B cell (primary cell): ENCODE measurements at places on chromosomes 5 and 9. TPM values are rescaled to one million over a fixed set of nuclear protein-coding genes. Genes with fewer than 3 reads are reported as not detected.

Gene IFNB1
- not detected in 2 replicates for total RNA-seq

GRCh38 chr9:126233913-126234525, 92.6 kb upstream of the MVB12B start:
- DNase-seq = no peak

Gene ARL10
- total RNA-seq = 27.9 and 33.6 TPM in 2 replicates

GRCh38 chr5:172636279-172637050, 4.6 kb upstream of the NEURL1B start:
- no peak for DNase-seq

GRCh38 chr5:93586736-93587596, 3.9 kb downstream of the NR2F1 start:
- peak; percentile 20 for DNase-seq

GRCh38 chr5:107570805-107571531, 99.8 kb downstream of the EFNA5 start:
- peak; percentile 10 for DNase-seq

- no peak for DNase-seq
These were observed 149.2 kb downstream of the GNA14 start for GRCh38 chr9:77498891-77499290.

Gene PCDH12
- not detected in 2 replicates for total RNA-seq

GRCh38 chr5:172860520-172861443, 26.7 kb downstream of the ERGIC1 start:
- DNase-seq = no peak

Gene CAPSL
- not detected in 2 replicates for total RNA-seq

Gene PPP3R2
- total RNA-seq = not detected in 2 replicates

Gene GMCL2
- not detected in 2 replicates for total RNA-seq

- DNase-seq = no peak
These were observed 178.8 kb upstream of the KLF9 start for GRCh38 chr9:70593241-70593640.

DNA sequence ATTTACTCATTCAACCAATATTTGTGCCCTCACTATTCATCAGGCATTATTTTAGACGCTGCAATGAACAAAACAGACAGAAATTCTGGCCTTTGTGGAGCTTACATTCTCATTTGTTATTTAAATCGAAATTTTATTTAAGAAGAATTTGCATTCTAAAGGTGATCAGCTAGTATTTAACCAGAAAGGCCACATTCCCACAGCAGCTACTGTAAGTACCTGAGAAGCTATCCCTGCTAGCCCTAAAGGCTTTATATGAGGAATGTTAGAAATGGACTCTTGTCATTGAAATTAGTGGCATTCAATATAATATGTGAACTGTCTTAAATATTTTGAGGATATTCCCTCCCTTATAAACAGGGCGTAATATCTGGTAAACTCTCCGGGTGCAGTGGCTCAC, 35.0 kb upstream of the GOLM1 start:
- no peak for DNase-seq

DNA sequence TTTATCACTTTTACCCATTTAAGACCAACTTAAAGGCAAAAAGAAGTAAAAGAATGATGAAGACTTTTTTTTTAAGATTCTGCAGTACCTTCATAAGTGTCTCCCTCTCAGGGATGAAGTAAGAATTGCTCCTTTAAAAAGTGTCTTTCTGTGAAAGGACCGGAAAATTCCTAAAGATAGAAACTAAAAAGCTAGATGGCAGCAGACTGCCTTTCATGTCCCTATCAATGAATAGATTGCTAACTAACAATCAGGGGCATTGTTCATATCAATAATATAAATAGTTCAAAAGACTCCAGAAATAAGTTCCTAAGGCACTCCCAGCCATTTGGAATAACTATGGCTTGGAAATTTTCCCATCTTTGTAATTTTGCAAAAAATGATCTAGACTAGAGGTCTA, 558.0 kb downstream of the PDE4D start:
- no peak for DNase-seq

DNA sequence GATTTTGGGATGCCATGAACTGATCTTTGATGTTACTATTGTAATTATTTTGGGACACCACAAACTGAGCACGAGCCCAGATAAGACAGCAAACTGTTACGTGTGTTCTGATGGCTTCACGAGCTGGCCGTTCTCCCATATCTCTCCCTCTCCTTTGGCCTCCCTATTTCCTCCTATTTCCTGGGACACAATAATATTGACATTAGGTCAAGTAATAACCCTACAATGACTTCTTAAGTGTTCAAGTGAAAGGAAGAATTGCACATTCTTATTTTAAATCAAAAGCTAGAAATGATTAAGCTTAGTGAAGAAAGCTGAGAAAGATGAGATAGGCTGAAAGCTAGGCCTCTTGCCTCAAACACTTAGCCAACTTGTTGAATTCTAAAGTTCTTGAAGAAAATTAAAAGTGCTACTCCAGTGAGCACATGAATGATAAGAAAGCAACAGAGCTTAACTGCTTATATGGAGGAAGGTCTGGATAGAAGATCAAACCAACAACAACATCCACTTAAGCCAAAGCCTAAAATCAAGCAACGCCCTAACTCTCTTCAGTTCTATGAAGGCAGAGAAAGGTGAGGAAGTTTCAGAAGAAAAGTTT, 247.1 kb downstream of the LRRC70 start:
- no peak for DNase-seq

DNA sequence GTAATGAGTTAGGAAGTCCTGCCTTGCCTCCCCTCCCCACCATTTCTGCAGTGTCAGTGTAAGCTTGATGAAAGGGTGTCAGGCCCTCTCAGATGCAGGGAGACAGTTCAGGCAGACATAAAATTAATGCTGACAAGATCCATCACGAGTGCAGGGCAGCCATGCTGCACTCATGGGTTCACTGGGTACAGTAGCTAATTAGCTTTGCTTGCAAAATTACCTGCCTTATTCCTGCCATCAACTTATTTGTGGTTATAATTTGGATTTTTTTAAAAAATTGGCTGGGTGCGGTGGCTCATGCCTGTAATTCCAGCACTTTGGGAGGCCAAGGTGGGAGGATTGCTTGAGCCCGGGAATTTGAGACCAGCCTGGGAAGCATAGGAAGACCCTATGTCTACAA, 17.9 kb downstream of the GALNT12 start:
- no peak for DNase-seq

Gene ADRA1B
- total RNA-seq = not detected in 2 replicates

DNA sequence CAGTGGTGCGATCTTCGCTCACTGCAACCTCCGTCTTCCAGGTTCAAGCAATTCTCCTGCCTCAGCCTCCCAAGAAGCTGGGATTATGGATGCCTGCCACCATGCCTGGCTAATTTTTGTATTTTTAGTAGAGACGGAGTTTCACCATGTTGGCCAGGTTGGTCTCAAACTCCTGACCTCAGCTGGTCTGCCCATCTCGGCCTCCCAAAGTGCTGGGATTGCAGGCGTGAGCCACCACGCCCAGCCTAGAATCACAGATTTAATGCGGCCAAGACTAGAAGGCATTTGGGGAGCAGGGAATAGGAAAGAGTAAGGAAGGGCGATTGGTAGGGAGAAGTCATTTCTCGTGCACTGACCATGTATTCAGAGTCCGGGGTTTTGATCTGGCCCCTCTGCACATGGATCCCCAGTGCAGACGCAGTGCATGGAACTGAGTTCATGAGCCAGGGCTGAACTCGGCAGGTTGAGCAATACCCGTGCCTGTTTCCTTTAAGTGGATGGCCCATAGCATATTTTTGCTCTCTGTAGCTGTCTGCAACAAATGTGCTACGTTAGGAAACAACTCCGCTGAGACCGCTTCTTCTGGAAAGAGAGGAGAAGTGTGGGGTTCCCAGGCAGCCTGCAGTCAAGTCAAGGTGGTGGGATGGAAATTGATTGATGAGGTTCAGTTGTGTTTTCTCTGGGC, 3.4 kb upstream of the HMCN2 start:
- DNase-seq = no peak

DNA sequence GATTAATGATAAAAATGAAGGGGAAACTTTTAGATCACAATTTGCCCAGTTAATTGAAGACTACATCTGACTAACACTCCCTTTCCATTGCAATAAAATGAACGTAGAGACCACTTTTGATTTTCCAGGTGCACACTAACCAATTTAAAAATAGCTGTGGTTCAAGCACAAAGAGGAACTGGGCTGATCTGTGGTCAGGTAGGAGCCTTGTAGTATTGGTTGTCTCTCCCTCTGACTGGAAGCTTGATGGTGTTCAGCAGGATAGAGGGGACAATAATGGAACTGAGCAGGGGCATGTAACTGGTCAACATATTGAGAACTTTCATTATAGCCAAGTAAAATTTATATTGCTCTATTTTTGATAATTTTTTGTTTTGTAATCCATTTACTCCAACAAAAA, 886.8 kb upstream of the SEMA6A start:
- no peak for DNase-seq

GRCh38 chr5:5306696-5307095, 115.8 kb upstream of the ICE1 start:
- no peak for DNase-seq

Gene ZDHHC11B
- 0.10 and 0.52 TPM in 2 replicates for total RNA-seq

Gene SLC34A3
- total RNA-seq = not detected in 2 replicates

GRCh38 chr5:150623878-150624216, 16.6 kb upstream of the SYNPO start:
- no peak for DNase-seq

Gene NELFB
- 55.8 and 56.9 TPM in 2 replicates for total RNA-seq

Gene PDCD1LG2
- 0.49 and 0.67 TPM in 2 replicates for total RNA-seq

Gene SOWAHA
- not detected in 2 replicates for total RNA-seq
